ENCODE measurements at places on chromosomes 7 and 10. TPM values are rescaled to one million over a fixed set of nuclear protein-coding genes. Genes with fewer than 3 reads are reported as not detected.

The TMEM120A gene
- total RNA-seq, result 86.3 TPM

The FBXO24 gene
- total RNA-seq, result not detected

The DRGX gene
- total RNA-seq, result not detected

The AKR1D1 gene
- not detected for total RNA-seq

The UPK3B gene
- 11.6 TPM for total RNA-seq

The NAT16 gene
- not detected for total RNA-seq

The AOAH gene
- 120 TPM for total RNA-seq

The TEX36 gene
- not detected for total RNA-seq

The HYAL4 gene
- total RNA-seq, result not detected
